ENCODE measurements at places on chromosomes 6 and 20. TPM values are rescaled to one million over a fixed set of nuclear protein-coding genes. Genes with fewer than 3 reads are reported as not detected.

The RIPOR2 gene
- not detected for total RNA-seq

The HLA-DOA gene
- not detected for total RNA-seq

The RBPJL gene
- not detected for total RNA-seq

The DCDC2 gene
- total RNA-seq = 3.2 TPM

The PGBD1 gene
- total RNA-seq = 4.7 TPM
